Fibroblast of pulmonary artery (primary cell): ENCODE measurements at places on chromosomes 13 and 19.

DNA sequence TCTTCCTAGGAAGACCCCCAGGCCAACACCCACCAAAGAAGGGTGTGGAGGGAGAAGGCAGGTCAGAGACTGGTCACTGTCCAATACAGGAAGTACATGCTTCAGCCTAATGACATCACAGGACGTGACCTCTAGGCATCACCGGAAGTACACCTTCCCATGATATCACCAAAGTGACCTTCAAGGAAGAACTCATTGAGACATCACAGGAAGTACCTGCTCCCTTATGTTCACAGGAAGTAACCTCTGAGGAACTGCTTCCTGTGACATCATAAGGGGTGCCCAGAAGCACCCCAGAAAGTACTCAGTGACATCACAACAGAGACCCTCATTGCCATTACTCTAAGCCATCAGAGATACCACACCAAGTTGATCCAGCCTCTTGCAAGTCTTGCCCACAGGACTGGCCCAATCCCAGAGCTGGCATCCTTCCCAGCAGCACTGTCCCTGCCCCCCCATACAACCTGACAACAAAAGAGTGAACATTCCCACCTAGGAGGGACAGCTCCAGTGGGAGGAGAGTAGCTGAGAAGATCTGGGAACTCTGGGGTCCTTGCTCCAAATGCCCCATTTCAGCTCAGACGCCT lies 24.2 kb upstream of the NANOS2 start:
- no peak for DNase-seq

DNA sequence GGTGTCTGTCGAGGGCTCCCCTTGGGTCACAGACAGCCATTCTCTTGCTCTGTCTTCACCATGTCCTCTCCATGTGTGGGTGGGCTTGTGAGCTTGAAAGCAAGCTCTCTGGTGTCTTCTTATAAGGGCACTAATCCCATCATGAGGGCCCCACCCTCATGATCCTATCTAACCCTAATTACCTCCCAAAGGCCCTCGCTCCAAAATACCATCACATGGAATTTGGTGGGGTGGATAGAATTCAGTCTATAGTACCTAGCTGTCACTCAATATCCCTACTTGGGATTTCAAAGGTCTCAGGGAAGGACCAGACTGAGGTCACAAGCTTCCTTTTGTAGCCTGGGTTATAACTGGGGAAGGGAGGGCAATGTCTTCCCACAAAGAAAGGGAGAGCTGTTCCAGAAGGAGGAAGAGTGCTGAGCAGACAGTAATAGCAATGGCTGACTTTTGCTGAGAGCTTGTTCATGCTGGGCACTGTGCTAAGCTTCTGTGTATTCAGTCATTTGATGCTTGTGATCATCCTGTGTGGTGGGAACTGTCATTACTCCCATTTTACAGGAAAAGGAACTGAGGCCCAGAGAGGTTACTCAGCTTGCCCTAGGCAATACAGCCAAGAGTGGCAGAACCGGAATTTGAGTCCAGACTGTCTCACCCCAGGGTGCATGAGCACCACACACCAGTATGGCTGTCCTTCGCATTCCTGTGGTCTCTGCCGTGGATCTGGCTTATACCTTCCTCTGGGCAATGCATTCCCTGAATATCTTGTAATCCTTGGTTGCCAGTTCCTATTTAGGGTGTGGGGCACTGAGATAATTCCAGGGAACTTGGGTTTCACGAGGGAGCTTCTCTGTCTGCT lies 8.2 kb downstream of the FXYD5 start:
- DNase-seq = no peak

- peak; percentile 73 for DNase-seq
These were observed 11.2 kb upstream of the LYPD3 start for GRCh38 chr19:43476606-43477005.

- no peak for DNase-seq
These were observed 30.7 kb downstream of the CEACAM1 start for GRCh38 chr19:42497492-42498168.

- peak; percentile 99 for DNase-seq
These were observed 79.8 kb upstream of the FLT1 start for GRCh38 chr13:28574617-28575142.

DNA sequence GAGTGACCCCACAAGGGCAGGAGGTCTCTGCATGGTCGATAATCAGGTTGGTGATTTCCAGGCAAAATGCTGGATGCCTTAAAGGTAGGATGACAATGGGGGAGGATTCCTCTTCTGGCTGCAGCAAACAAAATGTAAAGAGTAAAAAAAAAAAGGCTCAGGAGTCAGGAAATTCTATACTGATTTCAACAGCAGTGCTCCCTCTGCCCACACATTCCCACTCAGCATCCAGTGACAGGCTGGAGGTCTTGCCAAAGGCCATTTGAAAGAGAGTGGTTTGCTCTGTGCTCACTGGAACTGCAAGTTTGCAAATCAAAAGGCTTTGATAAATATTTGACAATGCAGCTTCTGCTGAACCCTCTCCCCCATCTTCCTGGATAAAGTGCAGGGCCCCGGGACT lies 135.4 kb downstream of the TNFRSF19 start:
- DNase-seq = peak; percentile 73

DNA sequence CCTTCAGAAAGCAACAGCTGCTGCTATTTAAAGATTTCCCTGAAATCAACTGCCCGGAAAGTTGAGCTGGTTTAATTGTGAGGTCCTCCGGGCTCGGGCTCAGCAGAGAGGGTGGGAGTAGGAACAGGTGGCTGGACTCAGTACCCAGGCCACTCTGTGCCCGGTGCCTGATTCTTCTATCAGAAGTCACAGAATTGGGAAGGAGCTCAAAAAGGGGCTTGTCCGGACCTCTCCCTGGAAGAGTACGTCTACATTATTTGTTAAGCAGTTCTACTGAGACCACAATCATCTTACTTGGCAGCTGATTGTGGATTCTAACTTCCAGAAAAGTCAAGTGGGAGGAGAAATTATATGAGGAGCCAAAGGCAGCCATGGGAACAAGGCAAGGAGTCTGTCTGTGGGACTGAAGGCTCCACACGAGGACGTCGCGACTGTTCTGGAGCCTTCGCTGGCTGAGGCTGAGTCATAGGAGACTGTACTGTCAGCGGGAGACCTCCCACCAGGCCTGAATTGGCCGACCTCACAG lies 91.7 kb upstream of the ANKRD10 start:
- peak; percentile 89 for DNase-seq

- DNase-seq = no peak
These were observed 49.9 kb upstream of the RFXAP start for GRCh38 chr13:36769126-36769525.

DNA sequence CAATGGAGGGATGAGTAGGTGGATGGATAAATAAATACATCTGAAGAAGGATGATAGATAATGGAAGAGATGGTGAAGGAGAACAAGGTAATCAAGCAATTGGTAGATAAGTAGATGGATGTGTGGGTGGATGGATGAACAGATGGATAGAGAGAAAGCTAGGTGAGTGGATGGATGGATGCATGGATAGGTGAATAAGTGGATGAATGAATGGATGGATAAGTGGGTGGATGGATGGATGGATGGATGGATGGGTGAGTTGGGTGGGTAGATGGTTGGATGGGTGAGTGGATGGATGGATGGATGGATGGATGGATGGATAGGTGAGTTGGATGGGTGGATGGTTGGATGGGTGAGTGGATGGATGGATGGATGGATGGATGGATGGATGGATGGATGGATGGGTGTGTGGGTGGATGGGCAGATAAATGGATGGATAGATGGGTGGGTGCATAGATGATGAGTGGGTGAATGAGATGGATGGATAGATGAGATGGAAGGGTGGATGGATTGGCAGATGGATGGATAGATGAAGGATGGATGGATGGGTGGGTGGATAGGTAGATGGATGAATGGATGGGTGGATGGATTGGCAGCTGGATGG lies 6.3 kb downstream of the SEMA6B start:
- DNase-seq = no peak

DNA sequence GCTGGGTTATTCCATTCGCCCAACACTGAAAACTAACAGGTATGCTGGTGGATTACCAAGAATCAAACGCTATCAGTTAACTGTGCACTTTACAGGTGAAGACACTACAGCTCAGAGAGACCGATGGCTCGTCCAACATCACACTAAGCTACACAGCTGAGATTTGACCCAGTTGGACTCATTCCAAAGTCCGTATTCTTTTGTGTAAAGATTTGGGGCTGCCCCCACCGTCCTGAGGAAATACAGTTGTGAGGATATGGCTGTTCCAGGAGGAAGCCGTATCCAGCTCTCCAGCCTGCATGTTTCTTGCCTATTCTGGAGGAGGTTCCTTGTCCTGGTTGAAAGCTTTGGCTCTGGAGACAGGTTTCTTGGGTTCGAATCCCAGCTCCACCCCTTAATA lies 4.2 kb downstream of the ZSCAN5A start:
- DNase-seq = no peak

DNA sequence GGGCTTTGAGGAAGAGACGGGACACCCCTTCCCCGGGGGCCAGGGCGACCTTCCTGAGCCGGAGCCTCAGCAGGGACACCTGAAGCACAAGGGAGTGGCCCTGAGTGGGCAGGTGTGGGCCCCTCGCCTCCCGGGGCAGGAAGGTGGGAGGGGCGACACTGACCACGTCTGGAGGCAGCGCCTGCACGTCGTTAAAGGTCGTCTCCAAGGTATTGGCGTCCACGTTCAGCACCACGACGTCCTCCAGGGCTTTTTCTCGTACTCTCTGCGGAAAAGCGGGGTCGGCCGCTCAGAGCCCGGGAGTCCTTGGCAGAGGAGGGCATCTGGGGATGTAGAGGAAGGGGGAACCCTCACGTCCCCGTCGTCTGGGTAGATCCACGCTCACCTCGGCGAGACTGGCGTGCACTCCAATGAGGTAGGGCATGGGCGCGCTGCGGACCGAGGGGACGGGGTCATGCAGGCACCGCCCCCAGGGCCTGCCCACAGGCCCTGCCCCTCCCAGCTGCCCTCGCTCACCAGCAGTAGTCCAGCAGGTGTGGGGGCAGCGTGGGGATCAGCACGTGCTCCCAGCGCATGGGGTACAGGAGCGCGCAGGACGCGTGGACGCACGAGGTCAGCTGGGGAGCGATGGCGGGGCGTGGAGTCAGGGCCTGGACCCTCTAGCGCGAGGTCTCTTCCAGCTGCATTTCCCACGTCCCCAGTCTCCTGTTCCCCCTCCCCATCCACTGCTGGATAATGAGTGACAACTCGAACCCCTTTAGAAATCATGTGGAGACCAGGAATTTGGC lies 6.1 kb downstream of the DENND1C start:
- DNase-seq = no peak

GRCh38 chr13:41546372-41547190 lies 89.2 kb downstream of the RGCC start:
- peak; percentile 24 for DNase-seq

DNA sequence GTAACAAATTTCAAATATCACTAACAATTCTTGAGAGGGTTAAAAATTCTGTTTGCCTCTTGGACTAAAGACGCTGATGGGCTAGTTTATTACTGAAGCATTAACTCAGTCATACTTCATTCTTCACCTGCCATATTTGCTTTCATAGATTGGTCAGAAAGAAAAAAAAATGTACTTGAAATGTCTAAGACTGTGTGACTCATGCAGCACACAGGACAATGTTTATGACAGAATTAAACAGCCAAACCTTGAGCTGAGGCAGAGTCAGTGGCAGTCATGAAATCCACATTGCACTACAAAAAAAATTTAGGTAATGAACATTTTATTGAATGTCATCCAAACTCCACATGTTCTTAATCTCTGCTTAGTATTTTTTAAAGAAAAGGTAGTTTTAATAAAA lies 135.6 kb downstream of the PRR20E start:
- DNase-seq = no peak

DNA sequence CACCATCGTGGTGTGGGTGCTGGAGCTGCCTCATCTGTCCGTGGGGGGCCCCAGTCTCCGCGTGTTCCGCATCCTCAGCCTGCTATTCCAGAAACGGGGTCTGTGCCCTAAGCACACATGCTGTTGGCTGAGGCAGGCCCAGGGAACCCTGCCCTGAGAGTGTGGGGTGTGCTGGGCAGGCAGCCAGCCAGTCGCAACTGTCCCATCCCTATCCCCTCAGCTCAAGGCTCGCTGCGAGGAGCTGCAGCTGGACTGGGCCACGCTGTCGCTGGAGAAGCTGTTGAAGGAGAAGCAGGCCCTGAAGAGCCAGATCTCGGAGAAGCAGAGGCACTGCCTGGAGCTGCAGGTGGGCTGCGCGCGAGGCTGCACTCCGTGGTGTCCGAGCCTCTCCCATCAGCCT lies 21.9 kb downstream of the PLEKHJ1 start:
- DNase-seq = no peak

DNA sequence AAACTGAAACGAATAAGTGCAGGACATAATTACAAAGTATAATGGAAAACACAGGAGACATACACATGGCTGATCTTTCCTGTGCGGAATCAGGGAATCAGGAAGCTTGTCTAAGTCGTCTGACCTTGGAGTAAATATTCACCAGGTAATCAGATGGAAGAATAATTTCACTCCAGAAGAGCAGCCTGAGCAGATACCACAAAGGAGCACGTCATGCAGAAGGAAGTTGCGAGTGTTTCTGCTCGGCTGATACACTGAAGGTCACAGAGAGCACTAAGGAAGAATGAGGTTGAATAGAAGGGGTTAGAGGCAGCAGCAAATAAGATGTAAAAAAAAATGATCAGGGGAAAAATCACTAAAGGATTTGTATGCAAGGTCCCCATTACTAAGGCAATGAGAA lies 122.3 kb upstream of the GPC6 start:
- DNase-seq = no peak

- DNase-seq = peak; percentile 57
These were observed 69.5 kb upstream of the ZDHHC20 start for GRCh38 chr13:21528616-21529015.

DNA sequence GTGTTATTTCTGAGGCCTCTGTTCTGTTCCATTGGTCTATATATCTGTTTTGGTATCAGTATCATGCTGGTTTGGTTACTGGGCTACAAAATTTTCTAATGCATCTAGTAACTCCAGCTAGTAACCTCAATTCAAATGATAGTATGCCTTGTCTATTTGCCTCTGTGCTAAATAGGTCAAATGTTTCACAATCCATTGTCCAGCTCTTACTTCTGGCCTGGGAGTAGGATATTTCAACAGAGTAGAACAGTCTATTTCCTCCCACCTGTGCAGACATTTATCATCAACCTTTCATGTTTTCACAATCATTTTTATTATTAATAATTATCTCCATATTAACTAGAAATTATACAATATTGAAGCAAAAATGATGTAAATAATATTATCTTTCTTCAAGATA lies 18.1 kb upstream of the NDFIP2 start:
- no peak for DNase-seq

GRCh38 chr19:32771596-32771995 lies 52.0 kb downstream of the TDRD12 start:
- DNase-seq = no peak

DNA sequence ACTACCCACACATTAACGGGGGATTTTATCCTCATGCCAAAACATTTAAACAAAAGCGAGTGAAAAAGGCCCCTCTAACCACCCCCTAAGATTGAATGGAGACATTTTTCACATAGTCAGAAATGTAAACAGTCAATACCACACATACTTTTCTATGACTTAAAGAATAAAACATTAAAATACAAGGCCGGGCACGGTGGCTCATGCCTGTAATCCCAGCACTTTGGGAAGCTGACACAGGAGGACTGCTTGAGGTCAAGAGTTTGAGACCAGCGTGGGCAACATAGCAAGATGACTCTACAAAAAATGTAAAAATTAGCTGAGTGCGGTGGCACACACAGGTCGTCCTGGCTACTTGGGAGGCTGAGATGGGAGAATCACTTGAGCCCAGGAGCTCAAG lies 47.3 kb downstream of the MPHOSPH8 start:
- DNase-seq = no peak

- no peak for DNase-seq
These were observed 34.3 kb downstream of the N4BP2L2 start for GRCh38 chr13:32504263-32504662.

- no peak for DNase-seq
These were observed 225.0 kb downstream of the TBC1D4 start for GRCh38 chr13:75256922-75257321.
